ENCODE measurements at places on chromosomes 16 and 17.

GRCh38 chr16:27489906-27490305 lies 59.8 kb downstream of the GTF3C1 start:
- DNase-seq = no peak

DNA sequence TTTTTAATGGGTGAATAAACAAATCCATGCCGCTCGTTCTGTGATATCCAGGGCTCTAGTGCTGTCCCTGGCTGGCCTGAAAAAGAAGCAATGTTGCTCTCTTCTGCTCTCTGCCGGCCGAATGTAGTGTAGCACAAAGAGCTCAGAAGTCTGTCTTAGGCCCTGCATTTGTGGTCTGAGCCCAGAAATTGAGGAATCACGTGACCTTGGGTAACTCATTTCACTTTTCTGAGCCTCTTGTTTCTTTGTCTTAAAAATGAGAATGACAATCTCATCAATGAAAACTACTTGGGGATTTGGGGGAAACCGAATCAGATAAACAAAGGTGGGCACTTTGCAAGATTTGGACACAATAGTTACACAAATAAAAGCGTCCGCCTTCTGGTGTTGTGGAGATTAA lies 381.6 kb upstream of the ASIC2 start:
- DNase-seq = no peak

GRCh38 chr16:53519417-53520091 lies 16.5 kb upstream of the AKTIP start:
- DNase-seq = no peak

DNA sequence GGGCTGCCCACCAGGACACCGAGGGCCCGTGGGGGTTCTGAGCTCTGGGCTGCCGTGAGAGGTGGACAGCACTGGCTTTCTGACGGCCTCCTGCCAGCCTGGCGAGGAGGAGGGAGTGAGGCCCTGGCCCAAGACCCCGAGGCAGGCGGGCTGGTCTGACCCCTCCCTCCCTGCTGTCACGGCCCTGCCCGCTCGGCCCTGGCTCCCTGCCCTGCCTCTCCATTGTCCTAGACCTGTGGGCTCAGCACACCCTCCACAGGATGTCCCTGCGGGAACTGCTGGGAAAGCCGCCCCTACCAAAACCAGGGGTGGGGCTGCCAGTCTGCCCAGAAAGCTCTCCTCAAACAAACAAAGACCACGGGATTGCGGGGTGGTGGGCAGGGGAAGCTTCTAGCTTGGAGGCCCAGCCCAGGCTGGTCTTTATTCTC lies 20.7 kb downstream of the SPNS2 start:
- no peak for DNase-seq

DNA sequence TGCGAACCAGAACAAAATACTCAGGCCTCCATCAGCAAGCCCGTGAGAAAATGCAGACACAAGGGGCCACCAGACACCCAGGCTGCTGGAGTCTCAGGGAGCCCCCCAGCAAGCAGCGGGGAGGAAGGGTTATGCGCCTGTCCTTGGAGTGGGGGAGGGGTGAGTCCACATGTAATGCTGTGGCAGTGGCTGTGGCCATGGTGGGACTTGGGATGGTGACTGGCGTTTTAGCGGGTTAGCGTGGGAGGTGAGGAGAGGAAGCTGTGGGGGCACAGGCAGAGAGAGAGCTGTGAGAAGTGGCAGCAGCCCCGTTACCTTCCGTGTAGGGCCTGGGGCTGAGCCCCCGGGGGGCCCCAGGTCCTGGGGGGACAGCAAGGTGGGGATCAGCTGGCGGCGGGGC lies 58.3 kb downstream of the SRCIN1 start:
- DNase-seq = no peak

- no peak for DNase-seq
Observed at GRCh38 chr17:75941442-75941819, 589 bp upstream of the FBF1 start.

DNA sequence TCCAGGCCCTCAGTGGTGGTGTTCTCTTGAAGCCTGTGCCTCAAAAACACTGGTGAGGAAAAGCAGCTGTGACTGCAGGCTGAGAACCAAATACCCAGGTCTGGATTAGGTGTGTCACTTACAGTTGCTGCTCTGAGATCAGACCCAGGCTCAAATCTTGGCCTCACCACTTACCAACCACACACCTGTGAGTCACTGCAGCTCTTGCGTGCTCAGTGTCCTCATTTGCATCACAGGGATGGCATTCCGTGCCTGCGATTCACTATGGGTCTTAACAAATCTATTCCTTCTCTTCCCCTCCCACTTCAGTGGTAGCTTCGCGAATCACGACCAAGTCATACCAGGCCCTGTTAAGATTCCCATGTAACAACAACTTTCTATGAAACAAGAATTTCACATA lies 233.4 kb upstream of the HSBP1 start:
- DNase-seq = no peak

DNA sequence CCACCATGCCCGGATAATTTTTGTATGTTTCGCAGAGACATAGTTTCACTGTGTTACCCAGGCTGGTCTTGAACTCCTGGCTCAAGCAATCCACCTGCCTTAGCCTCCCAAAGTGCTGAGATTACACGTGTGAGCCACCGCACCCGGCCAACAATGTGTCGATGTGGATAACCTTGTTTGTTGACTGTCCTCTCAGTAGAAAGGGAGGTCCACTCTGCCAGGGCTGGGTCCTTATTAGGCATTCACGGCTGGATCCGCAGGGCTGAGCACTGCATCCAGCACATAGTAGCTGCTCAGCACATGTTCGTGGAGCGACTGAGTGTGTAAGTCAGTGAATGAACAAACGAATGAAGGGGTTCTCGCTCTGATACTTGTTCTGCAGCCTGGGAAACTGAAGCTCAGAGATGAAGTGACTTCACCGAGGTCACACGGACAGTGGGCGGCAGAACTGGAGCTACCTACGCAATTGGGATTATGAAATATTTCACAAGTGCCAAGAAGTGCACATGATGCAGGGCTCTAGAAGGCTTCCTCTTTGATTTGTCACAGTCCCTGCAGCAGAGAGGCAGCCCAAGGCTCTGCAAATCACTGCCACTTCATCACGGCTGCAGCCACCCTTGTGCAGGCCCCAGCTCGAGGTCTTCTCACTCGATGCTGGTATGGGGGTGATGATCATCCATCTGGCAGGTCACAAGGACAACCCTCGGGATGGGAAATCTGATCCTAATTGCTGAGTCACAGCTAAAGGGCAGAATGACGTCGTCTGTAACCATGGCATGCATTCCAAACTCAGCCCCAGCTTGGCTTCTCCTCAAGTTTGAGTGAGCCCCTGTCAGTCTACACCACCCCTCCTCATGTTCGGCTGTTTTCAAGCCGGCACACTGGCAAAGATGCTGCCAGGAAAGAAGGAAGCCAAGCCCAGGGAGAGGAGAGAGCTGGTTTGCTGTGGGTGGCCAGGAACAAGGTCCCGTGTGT lies 28.0 kb upstream of the SNN start:
- DNase-seq = no peak

GRCh38 chr16:5386989-5387388 lies 289.4 kb upstream of the EEF2KMT start:
- no peak for DNase-seq

DNA sequence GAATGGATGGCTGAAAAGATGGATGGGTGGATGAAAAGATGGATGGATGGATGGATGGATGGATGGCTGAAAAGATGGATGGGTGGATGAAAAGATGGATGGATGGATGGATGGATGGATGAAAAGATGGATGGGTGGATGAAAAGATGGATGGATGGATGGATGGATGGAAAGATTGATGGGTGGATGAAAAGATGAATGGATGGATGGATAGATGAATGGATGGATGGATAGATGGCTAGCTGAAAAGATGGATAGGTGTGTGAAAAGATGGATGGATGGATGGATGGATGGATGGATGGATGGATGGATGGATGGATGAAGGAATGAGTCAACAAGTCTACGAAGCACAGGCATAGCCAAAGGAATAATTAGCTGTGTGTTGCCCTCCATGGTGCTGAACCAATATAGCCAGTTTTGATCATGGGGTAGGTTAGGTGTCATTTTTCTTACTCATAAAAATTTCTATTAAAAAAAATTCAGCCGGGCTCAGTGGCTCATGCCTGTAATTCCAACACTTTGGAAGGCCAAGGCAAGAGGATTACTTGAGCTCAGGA lies 41.1 kb downstream of the NLRC5 start:
- no peak for DNase-seq

DNA sequence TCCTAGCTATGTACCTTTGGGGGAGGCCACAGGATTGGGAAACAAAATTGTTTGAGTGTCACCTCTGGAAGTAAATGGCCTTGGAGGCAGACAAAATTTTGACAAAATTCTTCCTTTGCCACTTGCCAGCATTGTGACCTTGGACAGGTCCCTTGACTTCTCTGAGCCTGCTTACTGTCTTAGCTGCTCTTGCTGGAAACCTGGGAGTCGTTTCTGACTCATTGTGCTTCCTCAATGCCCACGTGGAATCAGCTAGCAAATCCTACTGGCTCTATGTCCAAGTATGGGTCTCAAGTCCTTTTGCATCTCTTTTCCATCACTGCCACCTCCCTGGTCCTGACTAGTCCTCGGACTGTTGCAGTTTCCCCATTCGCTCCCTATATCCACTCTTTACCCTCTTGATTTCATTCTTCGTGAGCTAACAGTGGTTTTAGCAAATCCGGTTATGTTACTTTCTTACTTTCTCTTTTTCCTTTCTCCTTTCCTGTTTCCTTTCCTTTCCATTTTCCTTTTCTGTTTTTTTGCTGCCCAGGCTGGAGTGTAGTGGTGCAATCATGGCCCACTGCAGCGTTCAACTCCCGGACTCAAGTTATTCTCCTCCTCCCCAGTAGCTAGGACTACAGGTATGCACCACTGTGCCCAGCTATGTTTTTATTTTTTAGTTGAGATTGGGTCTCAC lies 68.1 kb upstream of the LGALS9 start:
- DNase-seq = no peak

GRCh38 chr17:42698736-42699414 lies 16.5 kb downstream of the CNTNAP1 start:
- peak; percentile 81 for DNase-seq

- DNase-seq = no peak
Observed at GRCh38 chr17:20153231-20153630, 144.1 kb downstream of the SPECC1 start.

DNA sequence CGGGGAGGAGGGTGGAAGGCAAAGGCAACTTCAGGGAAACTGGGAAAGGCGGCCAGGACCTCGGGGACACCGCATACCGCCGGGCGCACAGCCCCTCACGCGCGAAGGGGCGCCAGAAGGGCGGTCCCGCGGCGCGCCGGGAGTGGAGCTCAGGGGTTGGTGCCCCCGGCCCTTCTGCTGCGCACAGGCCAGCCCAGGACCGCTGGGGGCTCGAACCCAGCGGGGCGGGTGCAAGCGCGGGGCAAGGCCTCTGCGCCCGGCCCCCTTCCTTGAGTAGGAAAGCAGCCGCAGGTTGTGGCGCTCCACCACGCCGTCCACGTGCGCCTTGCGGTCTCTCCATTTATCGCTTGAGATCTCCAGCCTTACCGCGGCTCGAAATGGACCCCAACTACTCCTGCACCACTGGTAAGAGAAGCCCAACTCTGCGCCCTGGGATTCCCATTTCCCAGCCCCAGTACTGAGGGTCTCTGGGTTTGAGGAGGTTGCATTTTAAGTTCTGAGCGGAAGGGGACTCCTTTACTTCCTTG lies 3.0 kb upstream of the MT1A start:
- no peak for DNase-seq

DNA sequence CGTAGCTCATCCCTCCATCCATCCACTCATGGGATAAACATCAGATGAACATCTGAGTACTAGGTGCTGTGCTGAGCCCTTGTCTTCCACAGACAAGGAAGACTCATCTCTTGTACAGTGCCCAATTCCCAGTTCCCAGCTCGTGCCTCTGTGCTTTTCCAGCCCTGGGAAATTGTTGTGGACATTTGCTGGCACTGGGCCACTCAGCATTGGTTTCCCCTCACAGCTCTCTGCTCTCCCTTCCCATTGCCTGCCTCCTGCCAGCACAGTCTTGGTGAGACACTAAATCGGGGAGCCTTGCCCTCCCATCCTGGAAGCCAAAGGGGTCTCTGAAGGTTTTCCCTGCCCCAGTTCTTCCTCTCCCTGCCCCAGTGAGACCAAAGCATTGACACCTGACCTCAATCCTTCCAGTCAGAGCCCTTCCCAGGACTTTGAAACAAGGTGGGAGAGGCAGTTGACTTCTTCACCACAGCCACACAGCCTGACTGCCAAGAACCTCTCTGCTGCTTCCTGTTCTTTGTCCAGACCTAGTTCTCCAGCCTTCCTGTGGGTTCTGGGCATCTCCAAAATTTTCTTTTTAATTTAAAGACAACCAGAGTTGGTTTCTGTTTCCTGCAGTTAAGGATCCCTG lies 50.2 kb downstream of the WSB1 start:
- no peak for DNase-seq

- DNase-seq = no peak
Observed at GRCh38 chr17:19986941-19987861, 9.6 kb upstream of the AKAP10 start.

- DNase-seq = no peak
Observed at GRCh38 chr16:46788891-46789474, 40.8 kb upstream of the MYLK3 start.

DNA sequence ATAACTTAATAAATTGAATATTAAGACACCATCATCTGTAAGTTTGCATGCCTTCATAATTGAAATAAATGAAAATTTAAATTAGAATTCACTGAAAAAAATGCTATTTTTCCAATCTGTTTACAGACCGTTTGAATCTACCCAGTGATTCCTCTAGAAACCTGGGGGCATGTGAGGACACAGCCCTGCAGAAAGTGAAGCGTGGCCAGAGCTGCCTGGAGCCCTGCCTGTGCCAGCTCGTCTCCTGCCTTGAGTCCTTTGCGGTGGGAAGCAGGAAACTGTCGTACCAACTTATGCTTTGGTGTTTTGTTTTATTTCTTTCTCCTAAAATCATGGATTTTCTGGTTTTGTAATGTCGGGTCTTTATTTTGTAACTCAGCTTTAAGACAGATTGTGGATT lies 67.8 kb upstream of the FA2H start:
- no peak for DNase-seq

- DNase-seq = no peak
Observed at GRCh38 chr17:61574542-61575351, 16.3 kb downstream of the NACA2 start.

DNA sequence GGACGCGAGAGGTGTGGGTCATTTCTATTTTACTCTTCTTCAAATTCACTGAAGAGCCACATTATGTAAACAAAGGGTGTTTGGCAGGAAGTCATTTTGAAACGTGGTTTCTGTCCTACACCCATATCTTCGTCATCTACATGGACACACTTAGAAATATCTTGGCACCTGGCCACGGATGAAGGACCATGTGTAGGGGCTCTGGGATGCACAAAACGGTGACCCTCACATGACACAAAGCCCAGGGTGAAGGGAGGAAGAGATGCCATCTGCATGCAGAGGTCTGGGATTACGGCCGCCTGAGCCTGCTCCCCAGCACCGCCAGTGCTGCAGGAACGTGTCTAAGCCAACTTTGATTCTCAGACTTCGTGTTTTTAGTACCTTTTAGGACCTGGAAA lies 130.2 kb upstream of the CHMP6 start:
- no peak for DNase-seq
